Stimulated activated CD4-positive, alpha-beta T cell treated with anti-CD3 and anti-CD28 coated beads, Interleukin-1b, Interleukin-23, amount 100 ng/mL, for 4 hours (primary cell): ENCODE measurements at places on chromosomes 12 and 14.

GRCh38 chr12:119036878-119037825 is 55.8 kb downstream of the SRRM4 start:
- DNase-seq: no peak

DNA sequence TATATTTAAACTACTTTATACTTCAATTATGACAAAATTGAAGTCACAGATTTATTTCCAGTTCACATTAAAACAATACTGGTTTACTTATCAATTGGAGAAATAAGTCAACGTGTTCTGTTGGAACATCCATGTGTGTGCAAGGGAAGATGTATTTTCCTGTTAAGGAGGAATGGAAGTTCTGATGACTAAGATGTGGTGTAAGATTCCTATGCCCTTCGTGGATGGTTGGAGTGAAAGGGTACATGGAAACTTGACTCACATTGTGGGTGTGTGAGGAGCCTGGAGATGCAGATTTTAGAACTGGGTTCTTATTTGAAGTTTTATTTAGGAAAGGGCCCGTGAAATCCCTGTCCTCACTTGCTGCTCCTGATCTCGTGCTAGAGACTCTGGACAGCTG is 95.3 kb downstream of the CATSPERB start:
- no peak for DNase-seq

DNA sequence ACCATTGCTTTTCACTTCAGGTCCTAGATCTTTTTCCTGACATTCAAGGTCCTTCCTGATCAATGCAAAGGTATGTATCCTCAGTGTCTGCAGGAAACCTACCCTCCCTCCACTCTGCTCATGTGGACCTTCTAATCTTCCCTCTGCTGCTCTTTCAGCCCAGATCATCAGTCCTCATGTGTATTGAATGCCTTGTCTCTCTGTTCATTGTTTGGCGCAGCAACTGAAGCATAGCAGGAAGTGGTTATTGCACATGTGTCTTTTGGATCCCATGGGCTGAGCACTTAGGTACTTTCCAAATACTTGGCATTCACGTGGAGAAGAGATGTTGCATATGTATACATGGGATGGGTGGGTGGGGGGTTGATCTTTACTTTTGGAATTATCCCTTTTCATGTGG is 4.3 kb upstream of the NIN start:
- DNase-seq: no peak

GRCh38 chr12:122875590-122876220 is 20.2 kb downstream of the VPS37B start:
- DNase-seq: no peak

DNA sequence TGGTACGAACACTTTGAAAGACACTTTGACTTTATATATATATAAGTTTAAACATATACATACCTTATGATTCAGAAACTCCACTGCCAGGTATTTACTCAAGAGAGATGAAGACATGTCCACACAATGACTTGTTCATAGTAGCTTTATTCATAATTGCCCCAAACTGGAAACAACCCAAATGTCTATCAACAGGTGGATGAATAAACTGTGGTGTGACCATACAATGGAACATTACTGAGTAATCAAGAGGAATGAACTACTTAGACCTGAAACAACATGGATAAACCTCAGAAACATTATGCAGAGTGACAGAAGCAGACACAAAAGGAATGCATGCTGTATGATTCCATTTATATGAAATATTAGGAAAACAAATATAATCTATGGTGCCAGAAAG is 71.1 kb downstream of the PPP1R36 start:
- DNase-seq: no peak

- no peak for DNase-seq
These were observed 27.8 kb upstream of the PCNX1 start for GRCh38 chr14:70879448-70879847.

DNA sequence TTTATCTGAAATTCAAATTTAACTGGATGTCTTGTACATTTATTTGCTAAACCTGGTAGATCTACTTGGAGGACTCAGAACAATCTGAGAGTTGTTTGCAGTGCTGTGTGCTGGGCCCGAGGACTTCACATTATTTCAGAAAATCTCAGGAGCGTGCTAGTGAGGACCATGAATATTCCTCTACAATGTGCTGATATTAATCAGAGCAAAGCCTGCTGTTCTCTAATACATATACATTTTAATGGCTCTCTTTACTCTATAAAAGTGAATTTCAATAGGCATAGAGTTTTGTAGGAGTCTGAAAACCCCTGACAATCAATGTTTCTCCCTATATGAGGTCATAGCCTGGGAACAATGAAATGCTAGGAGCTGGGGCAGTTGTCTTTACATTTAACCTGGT is 144.3 kb downstream of the NEDD1 start:
- DNase-seq: no peak

DNA sequence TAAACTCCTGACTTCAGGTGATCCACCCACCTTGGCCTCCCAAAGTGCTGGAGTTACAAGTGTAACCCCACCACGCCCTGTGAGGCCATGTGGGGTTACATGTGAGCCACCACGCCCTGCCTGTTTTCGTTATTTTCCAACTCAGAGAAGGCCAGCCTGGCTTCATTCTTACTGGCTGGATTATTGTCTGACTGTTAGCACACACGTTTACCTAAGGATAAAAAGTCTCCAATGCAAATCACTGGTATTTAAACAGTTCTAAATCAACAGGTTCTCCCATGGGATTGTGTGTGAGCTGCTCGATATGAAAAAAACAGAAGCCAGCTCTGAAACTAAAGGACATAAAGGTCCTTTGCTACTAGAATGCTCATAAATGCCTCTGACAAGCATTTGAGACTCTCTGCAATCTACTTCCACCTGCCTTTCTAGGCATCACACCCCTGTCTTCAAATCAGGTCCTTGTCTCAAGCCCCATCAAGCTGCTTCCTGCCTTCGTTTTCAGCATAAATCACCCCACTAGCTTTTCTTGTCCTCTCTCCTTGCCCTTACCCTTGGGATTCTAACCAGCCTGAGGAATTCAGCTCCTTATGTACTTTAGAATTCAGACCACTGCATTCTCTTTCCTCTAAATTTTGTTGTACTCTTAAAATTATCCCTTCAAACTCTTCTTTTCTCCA is 265.0 kb downstream of the DUSP6 start:
- no peak for DNase-seq

DNA sequence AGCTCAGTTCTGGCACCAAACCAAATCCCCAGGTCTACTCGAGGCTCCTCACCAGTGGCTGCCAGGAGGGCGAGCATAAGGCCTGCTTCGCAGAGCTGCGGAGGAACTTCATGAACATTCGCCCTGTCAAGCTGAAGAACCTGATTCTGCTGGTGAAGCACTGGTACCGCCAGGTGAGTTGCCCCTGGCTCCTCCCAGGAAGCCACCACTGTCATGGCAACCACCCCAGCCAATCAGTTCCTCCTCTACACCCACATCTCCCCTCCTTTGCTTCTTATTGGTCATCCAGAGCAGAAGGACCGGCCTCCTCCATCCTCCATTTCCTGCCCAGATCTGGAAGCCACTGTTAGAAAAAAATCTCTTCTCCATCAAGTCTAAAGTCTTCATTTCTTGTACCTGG is 17.2 kb upstream of the OAS2 start:
- no peak for DNase-seq

GRCh38 chr12:132217800-132218526 is 73.7 kb downstream of the NOC4L start:
- DNase-seq: no peak

DNA sequence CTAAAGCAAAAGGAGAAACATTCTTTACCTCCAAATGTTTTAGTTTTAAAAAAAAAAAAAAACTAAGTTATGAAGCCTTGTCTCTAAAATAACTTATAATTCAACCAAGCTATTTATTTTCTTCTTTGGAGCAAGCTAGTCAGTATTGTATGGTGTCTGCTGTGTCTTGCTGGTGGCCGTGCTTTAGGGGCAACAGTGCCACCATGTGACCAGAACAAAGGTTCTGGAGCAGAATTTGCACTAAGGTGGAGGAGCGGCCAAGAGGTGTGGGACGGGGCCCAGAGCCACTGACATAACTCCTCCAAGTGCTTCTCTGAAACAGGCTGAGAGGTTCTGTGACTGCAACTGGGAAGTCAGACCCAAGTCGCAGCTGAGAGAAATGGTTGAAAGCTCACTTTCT is 4.5 kb downstream of the FICD start:
- DNase-seq: no peak

GRCh38 chr14:99971941-99972747 is 93.1 kb upstream of the EVL start:
- DNase-seq: no peak

DNA sequence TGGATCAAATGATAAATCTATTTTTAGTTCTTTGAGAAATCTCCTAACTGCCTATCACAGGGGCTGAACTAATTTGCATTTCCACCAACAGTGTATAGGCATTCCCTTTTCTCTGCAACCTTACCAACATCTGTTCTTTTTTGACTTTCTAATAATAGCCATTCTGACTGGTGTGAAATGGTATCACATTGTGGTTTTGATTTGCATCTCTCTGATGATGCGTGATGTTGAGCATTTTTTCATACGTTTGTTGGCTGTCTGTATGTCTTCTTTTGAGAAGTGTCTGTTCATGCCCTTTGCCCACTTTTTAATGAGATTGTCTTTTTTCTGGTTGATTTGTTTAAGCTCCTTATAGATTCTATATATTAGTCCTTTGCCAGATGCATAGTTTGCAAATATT is 67.1 kb downstream of the IFNG-AS1 start:
- no peak for DNase-seq

DNA sequence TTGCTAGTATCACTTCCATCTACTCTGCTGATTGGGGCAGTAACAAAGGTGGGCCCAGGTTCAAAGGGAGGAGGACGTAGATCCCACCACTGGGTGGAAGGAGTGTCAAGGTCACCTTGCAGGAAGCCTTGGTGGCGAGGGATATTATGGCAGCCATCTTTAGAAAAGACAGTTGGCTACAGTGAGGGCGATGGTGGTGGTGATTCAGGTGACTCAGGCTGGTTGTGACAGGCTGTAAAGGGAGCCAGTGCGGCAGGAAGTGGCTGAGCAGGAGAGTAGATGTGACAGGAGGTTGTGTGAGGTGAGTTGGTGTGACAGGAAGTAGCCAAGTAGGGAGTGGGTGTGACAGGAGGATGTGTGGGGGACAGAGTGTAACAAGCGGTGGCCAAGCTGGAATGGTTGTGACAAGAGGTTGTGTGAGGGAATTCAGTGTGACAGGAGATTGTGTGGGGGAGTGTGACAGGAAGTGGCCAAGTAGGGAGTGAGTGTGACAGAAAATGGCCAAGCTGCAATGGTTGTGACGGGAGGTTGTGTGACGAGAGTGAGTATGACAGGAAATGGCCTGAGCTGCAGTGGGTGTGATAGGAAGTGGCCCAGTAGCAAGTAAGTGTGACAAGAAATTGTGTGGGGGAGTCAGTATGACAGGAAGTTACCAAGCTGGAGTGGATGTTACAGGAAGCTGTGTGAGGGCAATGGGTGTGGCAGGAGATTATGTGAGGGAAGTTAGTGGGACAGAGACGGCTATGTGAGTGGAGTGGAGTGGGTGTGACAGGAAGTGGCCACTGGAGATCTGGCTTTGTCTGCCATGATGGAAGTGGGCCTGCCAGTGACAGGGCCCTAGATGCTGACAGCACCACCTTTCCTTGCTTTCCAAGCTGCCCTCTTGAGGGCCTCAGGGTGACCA is 136.5 kb upstream of the MYL2 start:
- DNase-seq: peak; percentile 49

GRCh38 chr12:131818821-131819585 is 9.2 kb upstream of the MMP17 start:
- no peak for DNase-seq

DNA sequence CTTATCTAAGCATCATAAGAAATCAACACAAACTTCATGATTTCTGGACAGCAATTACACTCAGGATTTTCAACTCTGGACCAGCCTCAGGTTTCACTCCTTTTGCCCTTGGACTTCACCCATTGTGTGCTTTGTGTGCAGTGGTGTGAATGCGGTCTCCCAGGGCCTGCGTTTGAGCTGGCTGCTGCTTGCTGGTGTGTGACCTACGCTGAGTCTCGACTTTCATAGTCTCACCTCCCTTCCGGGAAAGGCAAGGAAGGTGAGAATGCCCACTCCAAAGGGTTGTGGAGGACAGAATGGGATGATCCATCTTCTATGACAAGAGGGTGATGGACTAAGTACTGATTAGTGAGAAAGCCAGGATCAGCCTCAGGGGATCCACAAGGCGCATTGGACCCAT is 228.8 kb downstream of the C12orf75 start:
- no peak for DNase-seq

- DNase-seq: no peak
These were observed 729 bp upstream of the M6PR start for GRCh38 chr12:8950221-8950527.

DNA sequence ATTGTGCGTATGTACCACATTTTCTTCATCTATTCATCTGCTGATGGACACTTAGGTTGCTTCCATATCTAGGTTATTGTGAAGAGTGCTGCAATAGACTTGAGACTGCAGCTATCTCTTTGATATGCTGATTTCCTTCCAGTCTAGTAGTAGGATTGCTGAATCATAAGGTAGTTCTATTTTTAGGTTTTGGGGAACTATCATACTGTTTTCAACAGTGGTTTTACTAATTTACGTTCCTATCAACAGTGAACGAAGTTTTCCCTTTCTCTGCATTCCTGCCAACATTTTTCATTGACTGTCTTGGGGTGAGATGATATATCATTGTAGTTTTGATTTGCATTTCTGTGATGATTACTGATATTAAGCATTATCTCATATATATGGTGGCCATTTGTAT is 482.2 kb downstream of the SLC16A7 start:
- no peak for DNase-seq

GRCh38 chr14:93946104-93946503 is 19.0 kb downstream of the FAM181A start:
- DNase-seq: no peak

GRCh38 chr12:2958432-2959191 is 585 bp upstream of the TEAD4 start:
- DNase-seq: no peak
